Epithelial cell of esophagus (primary cell): ENCODE measurements at places on chromosomes 3 and 15.

DNA sequence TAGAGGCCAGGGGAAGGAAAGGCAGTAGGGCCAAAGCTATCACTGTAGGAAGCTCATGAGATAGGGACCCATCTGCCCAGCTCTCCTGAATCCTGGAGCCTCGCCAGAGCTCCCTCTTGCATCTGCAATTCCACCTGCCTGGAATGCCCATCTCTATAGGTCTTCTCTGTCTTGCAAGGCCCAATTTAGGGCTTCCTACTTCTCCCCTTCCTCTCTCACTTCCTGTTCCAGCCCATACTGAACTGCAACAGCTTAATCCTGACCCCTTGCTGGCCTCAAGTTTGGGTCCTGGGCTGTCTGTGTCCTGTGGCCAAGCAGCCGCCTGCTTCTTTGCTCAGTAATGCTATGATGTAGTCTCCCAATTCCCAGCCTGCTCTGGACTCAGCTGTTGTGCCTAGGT is 3.6 kb upstream of the PTPN23 start:
- no peak for DNase-seq

- no peak for DNase-seq
Measured at GRCh38 chr3:130423064-130423463, 77.6 kb downstream of the COL6A5 start.

DNA sequence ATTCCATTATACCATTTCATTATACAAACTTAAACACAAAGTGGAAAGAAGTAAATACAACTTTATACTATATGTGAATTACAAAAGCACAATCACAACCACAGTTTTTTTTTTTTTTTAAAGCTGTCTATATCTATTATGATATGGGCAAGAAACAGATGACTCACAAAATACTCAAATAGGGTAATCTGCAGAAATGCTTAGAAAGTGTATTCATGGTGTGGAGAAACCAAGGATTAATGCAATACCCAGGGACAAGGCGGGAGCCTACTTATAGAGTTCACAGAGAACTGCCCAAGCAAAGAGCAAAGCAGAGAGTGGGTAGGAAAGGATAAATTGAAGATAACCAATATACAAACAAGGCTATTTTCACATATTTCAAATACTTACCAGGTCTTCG is 332.0 kb downstream of the FHIT start:
- DNase-seq = peak; percentile 45

GRCh38 chr3:149426325-149426724 is 48.2 kb upstream of the TM4SF4 start:
- DNase-seq = no peak

DNA sequence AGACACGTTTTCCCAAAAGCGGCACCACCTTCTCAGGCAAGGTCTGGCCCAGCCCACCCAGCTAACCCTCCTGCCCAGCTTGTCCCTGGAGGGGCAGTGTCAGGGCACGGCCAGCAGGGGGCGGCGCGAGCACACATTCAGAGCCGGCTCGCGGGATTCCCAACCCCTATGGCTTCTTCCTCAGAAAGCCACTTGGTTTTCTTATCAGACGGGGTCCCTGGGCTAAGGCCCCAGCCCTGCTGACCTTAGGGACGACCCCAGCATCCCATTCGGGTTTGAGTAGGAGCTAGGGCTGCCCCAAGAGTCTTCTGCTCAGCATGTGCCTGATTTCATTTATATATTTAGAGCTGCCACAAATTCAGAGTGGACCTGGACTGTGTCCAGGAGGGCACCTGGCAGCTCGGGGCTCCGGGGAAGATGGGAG is 14.5 kb downstream of the RLBP1 start:
- peak; percentile 69 for DNase-seq

- no peak for DNase-seq
Measured at GRCh38 chr3:73449774-73450173, 175.0 kb downstream of the PDZRN3 start.

DNA sequence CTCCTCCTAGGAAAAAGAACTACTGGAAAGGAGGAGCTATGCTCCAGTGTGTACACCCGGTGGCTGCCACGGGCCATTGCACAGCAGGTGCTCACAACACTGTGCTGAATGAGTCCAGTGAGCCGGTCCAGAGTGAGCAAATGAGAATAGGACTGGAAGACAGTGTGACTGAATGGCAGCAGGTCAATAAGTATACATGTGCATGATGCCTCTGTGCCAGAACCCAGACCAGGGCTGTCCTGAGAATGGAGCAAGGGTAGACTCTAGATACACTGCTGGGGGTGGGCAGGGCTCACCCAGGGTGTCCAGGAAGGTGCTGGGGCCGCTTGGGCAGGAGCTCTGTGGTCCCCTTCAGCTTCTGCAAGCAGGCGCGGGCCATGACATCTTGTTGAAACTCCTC is 8.3 kb downstream of the POLG start:
- DNase-seq = no peak

- no peak for DNase-seq
Measured at GRCh38 chr3:18791182-18791581, 357.1 kb upstream of the KCNH8 start.

DNA sequence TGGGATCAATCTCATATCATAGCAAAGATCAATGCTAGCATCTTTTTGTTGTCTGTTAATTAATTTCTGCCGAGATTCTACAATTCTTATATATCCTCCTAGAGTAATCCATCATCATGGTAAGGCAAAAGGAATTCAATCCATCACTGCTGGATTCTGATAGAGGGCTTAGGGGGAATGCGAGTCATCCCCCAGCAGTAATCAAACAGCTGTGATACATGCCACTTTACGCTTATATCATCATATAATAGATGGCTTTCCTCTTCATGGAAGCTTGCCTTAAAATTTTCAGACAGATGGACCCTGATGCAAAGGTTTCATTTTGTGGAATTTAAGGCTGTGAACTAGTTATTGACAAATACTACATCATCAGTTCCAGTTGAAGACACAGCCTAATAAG is 645.9 kb downstream of the CADM2 start:
- DNase-seq = no peak

GRCh38 chr3:170689296-170689829 is 103.5 kb upstream of the SLC7A14 start:
- DNase-seq = peak; percentile 97

GRCh38 chr3:185421577-185422232 is 58.8 kb downstream of the MAP3K13 start:
- no peak for DNase-seq

DNA sequence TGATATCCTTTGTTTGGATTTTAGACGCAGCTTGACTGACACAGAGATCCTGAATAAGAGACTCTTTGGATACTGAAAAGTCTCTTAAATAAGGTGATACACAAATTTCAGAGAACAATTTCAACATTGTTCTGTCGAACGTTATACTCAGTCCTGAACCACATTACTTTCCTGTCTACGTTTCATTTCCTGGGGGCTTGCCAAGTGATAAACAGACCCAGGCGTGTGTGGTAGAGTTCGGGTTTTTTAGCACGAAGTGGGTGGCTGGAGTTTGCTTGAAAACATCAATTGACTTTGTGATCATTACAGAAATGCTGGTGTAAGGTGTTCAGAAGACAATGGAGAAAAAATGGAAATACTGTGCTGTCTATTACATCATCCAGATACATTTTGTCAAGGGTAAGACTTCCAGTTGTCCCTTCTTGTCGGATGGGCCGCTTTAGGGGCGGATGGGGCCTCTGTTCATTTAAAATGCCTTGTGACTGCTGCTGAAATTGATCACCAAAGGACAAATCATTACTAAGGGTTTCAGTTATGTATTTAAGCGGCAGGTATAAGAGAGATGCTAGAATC is at the start of gene CD96:
TSS of gene CD96 (plus strand) at position 287 of the 573 bp plus-strand sequence. CDS start at position 339, 52 bp downstream.
- no peak for DNase-seq

- no peak for DNase-seq
Measured at GRCh38 chr3:160564258-160564911, 986 bp downstream of the KPNA4 start.

- no peak for DNase-seq
Measured at GRCh38 chr3:28590860-28591259, 242.2 kb upstream of the AZI2 start.
